ENCODE measurements at places on chromosomes 16 and 17. TPM values are rescaled to one million over a fixed set of nuclear protein-coding genes. Genes with fewer than 3 reads are reported as not detected.

The NPIPA8 gene
- total RNA-seq: 0.40 TPM

The ARHGDIA gene
- 110 TPM for total RNA-seq

The LYRM9 gene
- total RNA-seq: 8.6 TPM

The TBX2 gene
- total RNA-seq: 72.3 TPM

The ACTG1 gene
- 6,966 TPM for total RNA-seq

The TBX21 gene
- total RNA-seq: not detected

The CMTM3 gene
- total RNA-seq: 8.4 TPM

The SCGB1C2 gene
- not detected for total RNA-seq

The ADAMTS18 gene
- 0.19 TPM for total RNA-seq

The FOXC2 gene
- total RNA-seq: 3.4 TPM

All from aortic smooth muscle cell (primary cell).